ENCODE measurements at places on chromosomes 12 and 14.

GRCh38 chr12:125981610-125982253, 916.5 kb downstream of the AACS start:
- no peak for DNase-seq

- no peak for DNase-seq
Measured at GRCh38 chr12:32322354-32322753, 77.0 kb upstream of the FGD4 start.

- no peak for DNase-seq
Measured at GRCh38 chr12:15273896-15274295, 48.4 kb upstream of the PTPRO start.

DNA sequence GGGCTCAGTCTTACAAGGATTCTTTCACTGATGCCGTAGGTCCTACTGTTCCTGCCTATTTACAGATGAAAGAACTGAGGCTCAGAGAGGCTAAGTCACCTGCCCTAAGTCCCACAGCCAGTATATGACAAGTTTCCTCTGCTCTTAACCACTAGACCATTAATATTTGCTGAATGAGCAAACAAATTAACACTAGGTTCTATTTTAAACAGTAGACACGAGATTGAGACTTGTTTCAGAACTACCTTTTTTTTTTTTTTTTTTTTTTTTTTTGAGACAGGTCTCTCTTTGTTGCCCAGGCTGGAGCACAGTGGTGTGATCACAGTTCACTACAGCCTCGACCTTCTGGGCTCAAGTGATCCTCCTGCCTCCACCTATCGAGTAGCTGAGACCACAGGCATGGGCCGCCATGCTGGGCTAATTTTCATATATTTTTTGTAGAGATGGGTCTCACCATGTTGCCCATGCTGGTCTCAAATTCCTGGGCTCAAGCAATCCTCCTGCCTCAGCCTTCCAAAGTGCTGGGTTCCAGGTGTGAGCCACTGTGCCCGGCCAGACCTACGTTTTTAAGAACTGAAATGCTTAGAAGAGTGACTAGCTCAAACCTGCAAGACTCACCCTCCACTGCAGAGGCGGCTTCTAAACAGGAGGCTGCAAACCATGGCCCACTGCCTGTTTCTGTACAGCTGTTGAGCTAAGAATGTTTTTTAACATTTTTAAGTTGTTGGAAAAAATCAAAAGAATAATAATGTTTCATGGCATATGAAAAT, 12.9 kb downstream of the SYNE3 start:
- DNase-seq, result no peak

DNA sequence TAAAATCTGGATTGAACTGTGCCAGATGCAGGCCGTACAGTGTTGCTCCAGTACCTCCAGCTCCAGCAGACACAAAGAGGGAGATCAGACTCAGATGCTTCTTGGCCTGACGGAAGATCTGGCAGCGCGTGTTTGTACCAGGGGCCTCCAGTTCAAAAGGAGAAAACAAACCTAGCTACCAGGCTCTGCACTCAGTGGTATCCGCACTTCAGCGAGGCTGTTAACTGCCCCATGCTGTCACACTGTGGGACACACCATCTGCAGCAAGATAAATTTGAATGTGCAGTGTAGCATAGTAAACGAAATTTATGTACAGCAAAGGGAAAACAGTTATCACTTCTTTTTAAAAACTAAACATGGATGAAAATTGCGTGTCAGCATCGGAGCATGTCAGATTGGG, 5.1 kb downstream of the DYNC1H1 start:
- no peak for DNase-seq

DNA sequence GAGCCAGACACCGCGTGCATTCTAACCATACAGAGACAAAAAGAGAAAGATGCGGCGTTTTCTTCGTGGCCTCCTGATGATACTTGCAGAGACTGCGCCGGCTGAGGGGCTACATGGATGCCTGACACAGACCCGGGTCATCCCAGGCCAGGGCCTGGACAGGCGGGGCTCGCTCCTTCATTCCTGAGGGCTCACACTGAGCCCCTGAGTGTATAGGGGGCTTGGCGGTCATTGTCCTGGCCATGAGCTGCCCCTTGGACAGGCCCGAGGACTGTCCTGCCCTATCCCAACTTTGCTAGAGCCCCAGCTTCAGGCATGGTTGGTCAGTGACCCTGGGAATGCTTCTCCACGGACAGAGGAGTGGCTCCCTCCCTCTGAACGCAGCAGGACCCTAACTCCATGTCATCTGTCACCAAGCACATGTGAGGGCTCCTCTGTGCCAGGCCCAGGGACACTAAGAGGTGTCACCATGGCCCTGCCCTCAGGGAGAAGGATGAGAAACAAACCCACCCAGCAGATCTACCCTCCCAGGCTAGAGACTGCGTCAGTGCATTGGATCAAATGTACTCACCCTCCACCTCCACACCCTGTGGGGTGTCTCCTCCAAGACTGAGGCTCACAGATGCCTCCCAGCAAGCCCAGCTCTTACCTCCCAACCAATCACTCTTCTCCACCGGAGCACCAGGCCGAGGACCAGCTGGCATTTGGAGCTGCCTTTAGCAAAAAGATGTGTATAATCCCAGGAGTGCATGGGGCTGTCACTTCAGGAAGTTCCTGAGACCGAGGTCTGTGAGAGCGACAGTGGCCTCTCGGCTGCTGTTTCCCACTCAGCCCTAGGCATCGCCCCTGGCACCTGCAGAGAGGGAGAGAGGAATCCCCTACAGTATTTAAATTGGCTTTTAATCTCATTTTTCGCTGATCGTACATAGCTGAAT, 102.7 kb downstream of the DICER1 start:
- no peak for DNase-seq

GRCh38 chr14:20986811-20987210, 3.0 kb upstream of the METTL17 start:
- no peak for DNase-seq

GRCh38 chr14:95496111-95496681, 20.3 kb downstream of the SYNE3 start:
- no peak for DNase-seq

DNA sequence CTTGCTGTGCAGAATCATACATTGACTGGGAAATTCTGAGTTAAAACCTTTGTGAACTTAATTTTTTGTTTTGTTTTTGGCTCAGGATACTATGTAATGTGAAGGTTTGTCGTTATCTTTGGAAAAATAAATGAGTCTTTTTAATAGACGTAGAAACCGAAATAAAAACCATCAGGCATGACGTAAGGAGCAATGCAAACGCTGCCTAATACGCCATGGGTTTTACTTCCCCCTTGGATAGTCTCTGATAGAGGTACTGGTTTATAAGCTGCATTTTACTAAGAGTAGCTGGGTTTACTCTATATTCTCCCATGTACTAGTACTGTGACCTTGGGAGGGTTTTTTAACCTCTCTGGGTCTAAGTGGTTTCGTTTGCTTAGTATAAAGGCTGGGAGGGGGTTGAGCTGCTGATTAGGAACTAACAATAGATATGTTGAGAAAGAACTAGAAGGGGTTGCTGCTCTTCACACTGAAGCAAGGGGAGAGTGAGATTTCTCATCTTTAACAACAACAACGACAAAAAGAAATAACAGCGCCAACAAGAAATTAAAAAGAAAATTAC, 66.8 kb upstream of the SLCO1C1 start:
- DNase-seq, result no peak

DNA sequence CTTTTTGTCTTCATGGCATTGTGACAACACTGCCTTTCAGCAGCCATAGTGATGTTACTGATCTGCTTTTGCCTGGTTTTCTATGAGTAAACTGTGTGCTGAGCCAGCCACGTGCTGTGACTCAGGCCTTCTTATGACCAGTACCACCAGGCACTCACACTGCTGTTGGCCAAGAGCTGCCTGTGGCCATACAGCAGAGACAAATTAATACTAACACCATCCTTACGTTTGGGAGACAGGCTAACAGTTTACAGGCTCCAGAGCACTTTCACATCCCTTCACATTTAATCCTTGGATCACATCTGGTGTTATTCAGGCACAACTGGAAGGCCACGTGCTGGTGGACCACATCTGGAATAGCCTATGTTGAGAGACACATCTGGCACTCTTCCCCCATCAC, 377.9 kb downstream of the CCDC91 start:
- peak; percentile 19 for DNase-seq

- no peak for DNase-seq
Measured at GRCh38 chr12:6959058-6959804, 8.1 kb downstream of the PTPN6 start.

DNA sequence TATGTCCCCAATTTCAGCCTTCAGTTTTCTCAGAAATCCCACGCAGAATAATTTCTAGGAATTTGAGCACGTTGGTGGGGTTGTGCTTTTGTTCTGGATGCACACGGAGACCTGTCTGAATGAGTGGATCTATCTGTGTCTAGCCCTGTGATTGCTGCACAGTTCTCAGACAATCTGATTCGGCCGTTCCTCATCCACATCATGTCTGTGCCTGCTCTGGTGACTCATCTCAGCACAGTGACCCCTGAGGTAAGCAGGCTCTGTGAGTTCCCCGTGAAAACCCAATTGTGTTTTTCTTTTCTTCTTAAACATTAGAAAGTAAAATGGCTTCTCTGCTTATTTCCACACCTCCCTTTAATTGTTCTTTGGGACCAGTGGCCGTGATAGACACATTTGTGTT, 20.2 kb downstream of the UBE3B start:
- no peak for DNase-seq

GRCh38 chr12:7017870-7018349, 366 bp downstream of the LPCAT3 start:
- no peak for DNase-seq

DNA sequence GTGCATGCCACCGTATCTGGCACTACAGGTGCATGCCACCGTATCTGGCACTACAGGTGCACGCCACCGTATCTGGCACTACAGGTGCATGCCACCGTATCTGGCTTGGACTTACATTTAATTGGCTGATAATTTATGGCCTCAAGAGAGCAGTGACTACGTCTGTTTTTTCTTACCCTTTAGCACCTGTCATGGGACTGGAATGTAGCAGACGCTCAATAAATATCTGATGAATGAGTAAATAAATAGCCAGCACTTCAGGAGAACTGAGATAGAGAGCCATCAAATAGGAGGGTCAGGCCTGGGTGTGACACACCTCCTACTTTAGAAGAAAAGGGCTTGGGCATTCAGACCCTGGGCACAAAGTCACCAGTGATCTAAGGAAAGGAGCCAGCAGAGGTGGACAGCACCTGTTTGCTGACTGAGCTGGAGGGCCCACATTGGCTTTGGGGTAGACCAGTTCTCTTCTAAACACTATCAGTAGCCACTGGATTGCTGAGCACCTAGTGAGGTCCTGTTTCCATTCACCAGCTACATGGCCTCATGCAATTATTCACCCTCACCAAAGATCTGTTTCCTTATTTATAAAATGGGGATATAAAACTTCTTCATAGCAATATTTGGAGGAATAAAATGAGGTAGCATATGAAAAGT, 50.1 kb downstream of the RFX4 start:
- no peak for DNase-seq

DNA sequence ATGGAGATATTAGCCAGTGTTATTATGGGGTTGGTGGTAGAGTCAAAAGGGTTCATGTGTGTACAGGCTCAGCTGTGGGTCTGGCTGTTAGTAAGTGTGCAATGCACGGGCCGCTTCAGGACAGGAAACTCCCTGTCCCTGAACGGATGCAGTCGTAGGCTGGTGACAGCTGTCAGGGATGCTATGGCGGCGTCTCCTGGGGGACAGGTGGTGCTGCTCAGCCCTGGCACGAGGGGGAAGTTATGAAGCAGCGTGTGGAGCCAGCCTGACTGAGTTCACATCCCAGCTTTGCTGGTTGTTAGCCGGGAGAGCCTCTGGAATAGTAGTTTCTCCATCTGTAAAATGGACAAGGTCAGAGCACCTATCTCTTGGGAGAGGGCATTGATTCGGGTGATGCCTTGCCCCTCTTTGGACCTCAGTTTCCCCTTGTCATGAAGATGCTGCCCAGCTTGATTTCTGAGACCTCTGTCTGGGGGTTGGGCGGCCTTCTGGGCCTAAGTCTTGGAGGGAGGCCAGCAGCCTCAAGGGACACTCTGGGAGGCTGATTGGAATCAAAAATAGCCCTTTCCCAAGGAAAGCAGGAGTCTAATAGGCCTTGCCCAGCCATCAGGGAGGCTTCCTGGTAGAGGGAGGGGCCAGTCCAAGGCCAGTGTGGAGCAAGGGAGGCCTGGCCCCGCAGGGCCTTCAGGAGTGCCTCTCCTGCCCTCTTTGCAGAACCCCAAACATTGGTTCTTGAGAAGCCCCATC, 7.1 kb downstream of the ASB2 start:
- DNase-seq, result peak; percentile 24

DNA sequence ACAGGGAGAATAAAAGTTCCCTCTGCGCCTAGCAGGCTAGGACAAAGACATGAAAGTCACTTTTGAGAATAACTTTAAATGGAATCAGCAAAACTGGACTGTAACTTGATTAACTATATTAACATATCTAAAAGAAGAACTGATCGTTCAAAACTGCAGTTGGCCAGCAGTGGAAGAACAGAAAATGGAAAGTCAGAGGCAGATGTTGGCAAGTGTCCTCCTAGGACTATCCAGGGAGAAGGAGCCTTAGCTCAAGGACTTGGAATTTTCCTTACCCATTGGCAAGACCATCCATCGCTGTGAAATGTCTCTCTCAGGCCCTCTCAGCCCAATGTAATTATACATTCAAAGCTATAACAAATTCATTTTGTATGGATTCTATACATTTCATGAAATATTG, 419.7 kb downstream of the ATP23 start:
- DNase-seq, result no peak

GRCh38 chr14:102020058-102020971, 55.9 kb downstream of the DYNC1H1 start:
- peak; percentile 28 for DNase-seq

GRCh38 chr12:89752341-89752740, 43.7 kb upstream of the ATP2B1 start:
- DNase-seq, result no peak

- no peak for DNase-seq
Measured at GRCh38 chr12:25041006-25041741, 92.3 kb upstream of the BCAT1 start.

DNA sequence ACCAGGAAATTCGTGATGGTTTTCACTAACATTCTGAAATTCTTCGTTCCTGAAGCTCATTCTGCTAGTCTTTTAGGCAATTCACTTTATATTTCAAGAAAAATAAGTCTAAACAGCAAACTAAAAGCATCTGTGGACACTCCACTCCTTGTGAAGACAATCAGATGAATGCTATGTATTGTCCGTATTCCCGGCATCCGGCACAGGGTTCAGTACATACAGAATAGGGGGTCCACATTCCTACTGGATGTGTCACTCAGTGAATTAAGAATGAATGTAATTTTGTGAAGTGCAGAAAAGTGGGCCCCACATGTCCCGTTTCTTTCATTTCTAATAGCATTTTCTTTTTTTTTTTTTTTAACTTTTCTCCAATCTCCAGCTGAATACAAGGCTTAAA, 241.3 kb downstream of the GRIN2B start:
- DNase-seq, result no peak

All from WERI-Rb-1 (cell line).